ENCODE measurements at places on chromosomes 3 and 15. TPM values are rescaled to one million over a fixed set of nuclear protein-coding genes. Genes with fewer than 3 reads are reported as not detected.

DNA sequence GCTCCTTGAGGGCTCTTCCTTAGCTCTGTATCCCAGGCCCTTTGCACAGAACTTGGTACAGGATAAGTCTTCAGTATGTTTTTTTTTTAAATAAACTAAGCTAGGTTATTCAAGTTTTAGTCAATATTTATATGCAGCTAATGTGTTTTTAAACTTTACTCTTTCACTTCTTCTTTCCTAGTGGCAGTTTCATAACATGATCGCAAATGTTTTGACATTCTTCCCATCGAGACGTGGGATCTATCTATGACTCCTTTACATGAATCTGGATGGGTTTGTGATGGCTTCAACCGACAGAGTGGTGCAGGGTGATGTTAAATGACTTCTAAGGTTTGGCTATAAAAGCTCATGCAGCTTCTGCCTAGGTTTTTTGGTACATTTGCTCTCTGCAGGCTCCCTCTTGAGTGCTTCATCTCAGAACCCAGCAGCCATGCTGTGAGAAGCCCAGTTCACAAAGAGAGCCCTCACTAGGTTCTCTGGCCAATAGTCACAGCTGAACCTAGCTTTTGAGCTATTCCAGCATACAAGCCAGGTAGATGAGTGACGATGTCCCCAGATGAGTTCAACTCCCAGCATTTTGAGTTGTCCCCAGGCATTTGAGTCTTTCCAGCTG lies 13.5 kb upstream of the MECOM start:
- H3K27ac ChIP-seq, result no peak overlapping the region
- no peaks in the 10 kb centered on the region for H3K4me1 ChIP-seq
- no peak overlapping the region for H3K4me3 ChIP-seq
- DNase-seq, result no peak

GRCh38 chr3:58524326-58524888 lies 12.6 kb downstream of the ACOX2 start:
- H3K4me1 ChIP-seq, result no peaks in the 10 kb centered on the region
- peaks cover 7% of the 10 kb centered on the region for H3K27me3 ChIP-seq
- H3K27ac ChIP-seq, result no peak overlapping the region
- DNase-seq, result no peak

GRCh38 chr15:79068790-79069189 lies 21.8 kb downstream of the RASGRF1 start:
- H3K27ac ChIP-seq, result no peak overlapping the region
- H3K4me1 ChIP-seq, result no peaks in the 10 kb centered on the region
- peaks cover 5% of the 10 kb centered on the region for H3K27me3 ChIP-seq

DNA sequence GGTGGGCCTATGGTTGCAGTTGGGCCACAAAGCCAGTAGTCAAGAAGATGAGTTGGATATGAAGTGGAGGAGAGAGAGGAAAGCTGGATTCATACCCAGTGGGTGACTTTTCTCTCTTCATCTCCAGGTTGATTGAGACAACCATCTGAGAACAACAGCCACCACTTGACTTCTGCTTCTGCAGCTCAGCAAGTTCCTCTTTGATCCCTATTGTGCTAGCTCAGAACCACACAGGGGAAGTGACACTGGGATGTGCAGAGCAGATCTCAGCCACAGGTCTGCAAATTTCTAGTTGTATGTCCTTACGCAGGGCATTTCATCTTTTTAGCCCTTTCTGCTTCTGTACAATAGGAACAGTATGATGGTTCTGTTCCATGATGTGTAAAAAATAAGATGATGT lies 459.2 kb upstream of the ARRDC4 start:
- no peak for DNase-seq
- no peak overlapping the region for H3K27ac ChIP-seq
- H3K36me3 ChIP-seq, result no peaks in the 10 kb centered on the region
- H3K27me3 ChIP-seq, result no peaks in the 10 kb centered on the region
- H3K4me1 ChIP-seq, result no peaks in the 10 kb centered on the region

GRCh38 chr3:55075846-55076245 lies 148.0 kb upstream of the LRTM1 start:
- H3K4me1 ChIP-seq, result no peaks in the 10 kb centered on the region
- H3K27me3 ChIP-seq, result no peaks in the 10 kb centered on the region
- H3K36me3 ChIP-seq, result no peaks in the 10 kb centered on the region
- H3K4me3 ChIP-seq, result no peak overlapping the region
- no peak for DNase-seq

DNA sequence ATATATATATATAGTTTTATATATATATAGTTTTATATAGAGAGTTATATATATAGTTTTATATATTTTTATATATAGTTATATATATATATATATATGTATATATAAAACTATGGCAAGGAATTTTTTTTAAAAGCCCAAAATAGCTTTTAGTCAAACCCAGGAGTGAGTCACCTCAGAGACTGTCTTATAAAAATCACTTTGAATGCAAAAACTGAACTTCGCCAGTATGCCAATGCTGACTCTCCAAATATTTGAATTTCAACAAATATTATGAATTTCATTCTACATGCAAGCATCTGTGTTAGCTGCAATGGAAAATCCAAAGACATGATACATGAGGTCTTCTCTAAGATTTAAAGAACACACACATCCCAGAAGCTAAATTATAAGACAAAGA lies 132.8 kb upstream of the NR2F2 start:
- no peak overlapping the region for H3K4me3 ChIP-seq
- H3K27me3 ChIP-seq, result no peaks in the 10 kb centered on the region
- no peaks in the 10 kb centered on the region for H3K36me3 ChIP-seq
- H3K27ac ChIP-seq, result no peak overlapping the region
- no peaks in the 10 kb centered on the region for H3K4me1 ChIP-seq

- no peaks in the 10 kb centered on the region for H3K36me3 ChIP-seq
- H3K4me3 ChIP-seq, result no peak overlapping the region
- H3K4me1 ChIP-seq, result no peaks in the 10 kb centered on the region
Measured at GRCh38 chr3:178099274-178099673, 437.0 kb upstream of the KCNMB2 start.

- peaks cover 2% of the 10 kb centered on the region for H3K36me3 ChIP-seq
- peaks cover 51% of the 10 kb centered on the region for H3K27me3 ChIP-seq
- no peak for DNase-seq
- H3K4me1 ChIP-seq, result peaks cover 8% of the 10 kb centered on the region
- H3K4me3 ChIP-seq, result no peak overlapping the region
Measured at GRCh38 chr3:66041116-66041515, 2.4 kb upstream of the MAGI1 start.

DNA sequence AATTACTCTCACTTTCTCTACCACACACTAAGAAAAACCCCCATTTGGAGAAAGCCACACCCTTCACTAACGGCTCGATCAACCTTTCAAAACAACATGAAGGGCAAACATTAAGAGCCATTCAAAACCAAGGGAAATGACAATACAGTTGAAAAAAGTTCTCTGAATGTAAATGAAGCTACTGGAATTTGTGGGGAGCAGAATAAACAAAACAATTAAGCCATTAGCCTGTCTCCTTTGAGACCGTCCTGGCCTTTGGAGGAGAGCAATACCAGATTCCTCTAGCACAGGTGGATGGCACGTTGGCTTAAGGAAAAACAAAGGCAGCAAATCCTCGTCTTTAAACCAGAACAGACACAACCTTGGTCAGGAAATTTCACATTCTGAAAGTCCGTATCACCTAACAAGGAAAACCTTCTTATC lies 18.7 kb downstream of the MYO1E start:
- DNase-seq, result no peak
- H3K4me3 ChIP-seq, result no peak overlapping the region
- peaks cover 7% of the 10 kb centered on the region for H3K27me3 ChIP-seq
- H3K36me3 ChIP-seq, result peaks cover 6% of the 10 kb centered on the region
- H3K27ac ChIP-seq, result peak overlapping the region; percentile 21

- no peak for DNase-seq
- H3K27me3 ChIP-seq, result peaks cover 31% of the 10 kb centered on the region
- H3K4me1 ChIP-seq, result no peaks in the 10 kb centered on the region
- H3K27ac ChIP-seq, result no peak overlapping the region
- H3K4me3 ChIP-seq, result no peak overlapping the region
- no peaks in the 10 kb centered on the region for H3K36me3 ChIP-seq
Measured at GRCh38 chr3:32831062-32831461, 13.3 kb downstream of the TRIM71 start.

Gene SEMA7A
- total RNA-seq, result 102 TPM

Gene STRA6
- total RNA-seq, result not detected

Gene EFCC1
- 0.21 TPM for total RNA-seq

Gene BCL6
- total RNA-seq, result 42.1 TPM

Gene LINGO1
- not detected for total RNA-seq

Gene RPN1
- total RNA-seq, result 194 TPM

Gene ARHGEF3
- 64.1 TPM for total RNA-seq

Gene HAPLN3
- 83.4 TPM for total RNA-seq

Data from activated T-helper 1 cell treated with anti-CD3 and anti-CD28 coated beads, Interleukin-12 subunit alpha, Interleukin-12 subunit beta, Interleukin-2, Interleukin-4 antibody, amounts not matched to agents 30 ng/mL and 10 ng/mL and 1 ng/mL, durations not matched to agents 14 hours and 24 hours and 36 hours (primary cell).